IMR-90 (cell line): ENCODE measurements at places on chromosomes 6 and 20.

DNA sequence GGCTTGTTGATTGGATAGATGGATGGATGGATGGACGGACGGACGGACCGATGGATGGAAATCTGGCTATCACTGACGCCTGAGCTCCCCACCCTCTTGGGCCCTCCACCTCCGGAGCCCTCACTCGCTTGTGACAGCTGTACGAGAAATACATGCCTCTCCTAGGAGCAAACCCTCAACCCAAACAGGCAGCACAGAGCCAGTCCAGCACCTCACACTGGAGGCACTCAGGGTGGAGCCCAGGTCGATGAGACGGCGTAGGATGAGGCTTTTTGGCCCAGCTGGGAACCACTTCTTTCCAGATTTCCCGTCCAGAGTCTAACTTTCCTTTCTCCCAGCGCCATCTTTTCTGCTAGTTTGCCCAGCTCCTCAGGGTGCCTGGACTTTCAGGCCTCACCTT, 2.7 kb upstream of the LY6G5C start:
- DNase-seq, result no peak

DNA sequence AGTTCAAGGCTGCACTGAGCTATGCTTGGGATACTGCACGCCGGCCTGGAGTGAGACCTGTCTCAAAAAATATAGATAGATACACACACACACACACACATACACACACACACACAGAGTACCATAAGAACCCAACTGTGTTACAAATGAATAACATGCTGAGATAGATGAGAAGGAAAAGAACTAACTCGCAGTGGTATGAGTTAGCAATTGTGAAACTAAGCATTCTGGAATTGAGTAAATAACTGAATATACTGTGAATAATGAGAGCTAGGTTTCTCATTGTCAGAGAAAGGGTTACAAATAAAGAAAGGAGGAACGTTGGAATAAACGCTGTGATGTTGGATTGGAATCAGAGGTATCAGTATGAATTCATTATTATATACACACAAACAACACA, 14.6 kb upstream of the FAXC start:
- DNase-seq, result no peak

GRCh38 chr6:125792680-125793079, 1.9 kb downstream of the NCOA7 start:
- DNase-seq, result peak; percentile 55

- DNase-seq, result no peak
Observed at GRCh38 chr20:37243076-37243936, 18.3 kb downstream of the GHRH start.

- DNase-seq, result no peak
Observed at GRCh38 chr20:8076306-8077136, 55.5 kb upstream of the PLCB1 start.

GRCh38 chr20:33584976-33585375, 77.2 kb upstream of the C20orf144 start:
- no peak for DNase-seq

DNA sequence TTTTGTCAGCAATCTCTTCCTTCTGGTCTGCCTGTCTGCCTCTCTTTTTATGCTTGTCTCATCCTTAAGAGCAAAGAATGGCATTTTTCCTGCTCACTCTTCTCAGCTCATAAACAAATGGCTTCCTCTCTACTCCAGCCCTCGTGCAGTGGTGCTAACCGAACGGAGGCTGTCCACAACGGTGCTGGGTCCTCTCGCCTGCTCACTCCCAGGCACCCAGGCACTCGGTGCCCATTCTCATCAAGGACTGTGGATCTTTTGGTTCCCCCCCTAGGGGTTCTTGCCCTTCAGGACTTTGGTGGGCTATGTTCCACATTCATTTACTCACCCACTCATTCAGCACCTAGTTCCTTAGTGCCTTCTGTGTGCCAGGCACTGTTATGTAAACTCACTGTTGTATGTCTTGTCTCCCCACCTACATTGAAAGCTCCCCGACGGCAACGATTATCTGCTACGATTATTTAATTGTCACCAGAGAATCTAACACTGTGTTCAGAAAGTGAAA, 113.9 kb downstream of the FYN start:
- DNase-seq, result peak; percentile 44

DNA sequence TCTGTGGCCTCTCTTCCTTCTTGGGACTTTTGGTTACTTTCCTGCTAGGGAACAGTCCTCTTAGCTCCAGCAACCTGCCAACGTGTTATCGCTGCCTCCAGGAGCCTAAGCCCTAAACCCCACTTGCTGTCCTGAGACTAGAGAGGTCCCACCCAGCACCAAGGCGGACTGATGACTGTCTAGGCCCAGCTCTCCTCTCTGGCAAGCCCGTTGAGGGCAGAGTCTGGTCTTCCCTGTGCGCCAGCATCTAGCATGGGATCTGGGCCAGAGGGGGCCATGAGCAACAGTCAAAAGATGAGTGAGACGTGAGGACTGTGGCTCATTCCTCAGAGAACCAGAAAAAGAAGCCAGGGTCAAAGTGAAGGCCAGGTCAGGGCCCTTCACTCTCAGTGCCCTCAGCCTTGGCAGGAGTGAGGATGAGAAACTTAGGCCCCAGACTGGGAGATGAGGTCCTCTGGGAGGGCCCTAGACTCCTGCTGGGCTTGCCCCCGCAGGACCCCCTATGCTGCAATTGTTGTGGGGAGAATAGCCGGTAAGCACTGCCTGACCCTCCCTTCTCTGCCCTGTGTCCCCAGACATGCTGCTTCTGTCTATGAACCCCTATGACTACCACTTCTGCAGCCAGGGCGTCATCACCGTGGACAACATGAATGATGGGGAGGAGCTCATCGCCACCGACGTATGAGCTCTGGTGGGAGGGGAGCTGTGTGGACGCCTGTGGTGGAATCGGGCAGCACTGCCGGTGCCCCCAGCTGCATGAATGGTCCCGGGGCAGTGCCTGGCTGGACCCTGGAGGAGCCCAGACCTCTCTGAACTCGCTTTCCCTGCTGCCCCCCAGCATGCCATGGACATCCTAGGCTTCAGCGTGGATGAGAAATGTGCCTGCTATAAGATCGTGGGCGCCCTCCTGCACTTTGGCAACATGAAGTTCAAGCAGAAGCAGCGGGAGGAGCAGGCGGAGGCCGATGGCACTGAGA, 30.9 kb downstream of the MYH7B start:
- no peak for DNase-seq

- no peak for DNase-seq
Observed at GRCh38 chr20:25686081-25687067, 10.3 kb downstream of the ZNF337 start.

- no peak for DNase-seq
Observed at GRCh38 chr6:106804346-106805335, 169.9 kb downstream of the CD24 start.

DNA sequence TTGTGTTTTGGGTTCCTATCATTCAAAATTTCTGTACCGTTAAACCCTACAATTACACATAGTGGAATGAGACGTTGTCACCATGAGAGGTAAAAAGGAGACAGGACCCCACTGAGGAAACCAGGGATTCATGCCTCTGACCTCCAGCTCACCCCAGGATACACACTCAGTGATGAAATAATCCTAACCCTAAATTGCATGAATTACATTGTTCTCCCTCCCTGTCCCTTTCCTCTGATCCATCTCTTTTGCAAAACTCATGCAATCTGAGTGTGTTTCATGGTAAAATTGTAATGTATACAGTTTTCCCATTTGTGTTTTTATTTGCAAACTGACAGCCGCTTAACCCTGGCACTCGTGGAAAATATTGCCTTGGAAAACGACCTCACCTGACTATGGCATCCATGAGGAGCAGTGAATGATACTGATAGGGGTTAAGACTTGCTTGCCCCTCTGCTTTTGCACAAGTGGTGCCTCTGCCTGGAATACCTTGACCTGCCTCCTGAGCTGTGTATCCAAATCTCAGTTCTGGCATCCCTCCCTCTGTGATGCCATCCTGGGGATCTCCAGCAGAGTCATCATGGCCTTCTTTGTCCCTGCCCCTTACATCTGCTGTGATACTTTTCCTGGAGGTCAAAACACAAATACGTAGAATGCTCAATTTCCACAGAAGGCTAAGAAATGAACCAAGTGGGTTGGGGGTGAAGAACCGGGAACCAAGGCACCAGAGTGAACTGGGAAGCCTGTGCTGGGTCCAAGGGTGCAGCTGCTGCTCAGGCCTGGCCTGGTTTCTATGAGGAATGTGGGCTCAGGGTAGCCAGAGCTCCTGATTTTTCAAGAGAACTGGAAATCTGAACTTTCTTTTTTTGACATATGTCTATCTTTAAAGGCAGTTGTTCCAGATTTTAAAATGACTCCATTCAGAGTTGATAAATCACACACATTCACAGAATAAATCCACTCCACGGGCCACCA, 211.6 kb upstream of the ZNF217 start:
- no peak for DNase-seq

- no peak for DNase-seq
Observed at GRCh38 chr6:93358435-93358834, 60.9 kb downstream of the EPHA7 start.

DNA sequence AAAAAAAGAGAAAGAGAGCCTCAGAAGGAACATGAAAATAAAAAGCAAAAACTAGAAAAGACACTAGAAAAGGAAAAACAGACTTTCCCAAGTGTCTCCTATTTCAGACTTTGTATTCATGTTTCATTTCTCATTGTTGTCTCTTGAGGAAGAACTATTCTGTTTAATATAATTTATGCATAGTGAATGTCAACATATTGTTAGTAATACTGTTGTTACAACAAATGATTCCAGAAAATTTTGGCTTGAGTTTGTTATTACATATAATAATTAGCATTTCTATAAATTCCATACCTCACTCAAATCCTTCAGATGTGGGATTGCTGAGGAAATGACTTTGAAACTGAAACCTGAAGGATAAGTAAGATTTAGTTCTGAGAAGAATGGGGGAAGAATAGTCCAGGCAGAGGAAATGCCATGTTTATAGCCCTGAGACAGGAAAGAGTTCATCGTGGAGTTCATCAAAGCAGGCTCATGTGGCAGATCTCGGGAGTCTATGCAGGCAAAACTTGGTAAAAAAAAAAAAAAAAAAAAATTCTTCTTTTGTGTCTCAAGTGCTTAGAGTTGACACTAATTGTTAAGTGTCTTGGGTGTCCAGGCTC, 53.1 kb upstream of the EIF2S2 start:
- DNase-seq, result no peak

DNA sequence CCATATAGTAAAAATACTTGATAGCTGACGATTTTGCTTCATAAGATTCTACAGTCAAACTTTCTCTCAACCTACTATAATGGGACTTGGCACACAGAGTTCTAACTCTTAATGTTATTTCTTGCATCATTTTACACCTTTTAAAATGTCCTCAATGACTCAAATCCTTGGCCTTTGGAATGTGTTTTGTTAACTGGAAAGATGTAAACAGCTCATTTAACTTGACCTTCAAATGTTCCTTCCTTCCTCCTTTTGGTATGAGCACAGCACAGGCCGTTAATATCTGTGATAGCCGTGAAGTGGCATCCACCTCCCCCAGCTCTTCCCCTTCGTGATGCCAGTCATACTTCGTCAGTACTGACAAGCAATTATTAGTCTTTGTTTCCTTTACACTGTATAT, 972.0 kb upstream of the CITED2 start:
- peak; percentile 26 for DNase-seq

GRCh38 chr6:132021552-132022375, 70.6 kb upstream of the CCN2 start:
- no peak for DNase-seq

DNA sequence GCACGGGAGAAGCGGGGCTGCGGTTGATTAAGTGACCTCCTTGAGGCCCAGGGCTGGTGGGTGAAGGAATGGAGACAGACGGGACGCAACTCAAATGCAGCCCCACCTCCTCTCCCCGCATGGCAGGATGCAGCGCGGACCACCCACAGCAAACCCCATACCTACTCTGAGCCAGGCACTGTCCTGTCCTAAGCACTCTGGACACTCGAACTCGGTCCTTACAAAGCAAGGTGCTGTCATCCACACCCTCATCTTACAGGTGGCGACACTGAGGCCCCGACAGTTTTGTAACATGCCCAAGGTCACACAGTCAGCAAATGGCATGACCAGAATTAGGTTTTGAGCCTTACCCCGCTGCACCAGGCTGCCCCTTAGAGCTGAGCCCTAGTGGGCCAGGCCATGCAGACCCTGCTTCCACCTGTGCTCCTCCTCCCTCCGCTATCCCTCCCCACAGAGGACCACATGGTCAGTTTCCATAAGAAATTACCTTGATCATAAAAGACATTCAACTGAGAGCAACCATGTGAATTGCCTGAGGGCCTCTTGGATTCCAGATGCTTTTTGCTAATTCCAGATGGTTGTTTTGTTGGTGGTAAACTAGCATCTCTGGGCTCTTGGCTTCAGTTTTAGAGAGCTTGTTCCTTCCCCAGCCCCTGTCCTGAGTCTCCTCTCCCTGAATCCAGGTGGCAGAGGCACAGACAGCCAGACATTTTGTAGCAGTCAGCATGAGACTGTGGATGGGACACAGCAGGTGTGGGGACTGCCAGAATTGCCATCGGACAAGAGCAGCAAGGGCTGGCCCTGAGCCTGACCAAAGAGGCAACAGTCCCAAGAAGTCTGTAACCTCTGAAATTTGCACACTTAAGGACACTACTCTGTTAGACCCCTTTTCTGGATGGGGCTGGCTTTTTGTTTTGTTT, 171.9 kb upstream of the PMEPA1 start:
- no peak for DNase-seq

DNA sequence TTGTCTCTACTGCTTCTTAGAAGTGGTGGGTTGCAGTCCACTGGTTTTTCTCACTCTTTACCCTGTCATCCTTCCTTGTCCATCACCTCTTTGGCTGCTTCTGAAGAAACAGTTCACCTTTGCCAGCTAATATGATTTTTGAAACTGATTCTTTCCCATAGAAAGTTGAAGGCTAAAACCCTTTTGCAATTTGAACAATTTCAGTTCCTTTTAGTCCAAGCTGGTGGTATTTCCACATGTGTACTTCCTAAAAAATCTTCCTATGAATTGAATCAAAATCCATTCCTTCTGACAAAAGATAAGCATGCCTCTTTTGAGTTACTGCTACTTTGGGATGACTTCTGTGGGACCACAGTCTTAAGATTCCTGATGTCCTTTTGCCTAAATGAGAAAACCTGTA, 210.0 kb upstream of the MAN1A1 start:
- no peak for DNase-seq

- peak; percentile 38 for DNase-seq
Observed at GRCh38 chr6:138539876-138540275, 40.6 kb upstream of the NHSL1 start.

DNA sequence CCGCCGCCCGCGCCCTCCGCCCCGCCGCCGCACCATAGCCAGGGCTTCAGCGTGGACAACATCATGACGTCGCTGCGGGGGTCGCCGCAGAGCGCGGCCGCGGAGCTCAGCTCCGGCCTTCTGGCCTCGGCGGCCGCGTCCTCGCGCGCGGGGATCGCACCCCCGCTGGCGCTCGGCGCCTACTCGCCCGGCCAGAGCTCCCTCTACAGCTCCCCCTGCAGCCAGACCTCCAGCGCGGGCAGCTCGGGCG, 1.5 kb downstream of the FOXC1 start:
- peak; percentile 50 for DNase-seq

DNA sequence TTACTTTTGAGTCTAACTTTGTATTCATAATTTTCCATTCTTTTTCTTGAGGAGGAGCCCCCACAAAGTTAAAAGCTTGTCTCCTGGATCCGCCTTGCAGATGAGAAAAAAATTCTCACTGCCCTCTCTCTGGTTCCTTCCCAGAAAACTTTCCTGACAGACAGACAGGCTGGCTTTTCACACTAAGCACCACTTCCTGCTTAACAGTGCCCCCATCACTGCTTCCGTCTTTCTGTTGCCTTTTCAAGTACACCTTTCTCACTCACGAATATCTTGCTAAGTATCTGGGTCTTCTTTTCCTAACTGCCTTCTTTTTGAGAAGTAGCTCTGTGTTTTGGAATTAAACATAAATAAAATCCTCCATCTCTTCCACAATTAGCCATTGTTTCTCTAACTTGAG, 19.8 kb upstream of the LMBRD1 start:
- no peak for DNase-seq
